ENCODE measurements at places on chromosomes 7 and 10.

- DNase-seq: no peak
These were observed 2.1 kb downstream of the CAV2 start for GRCh38 chr7:116501425-116502167.

DNA sequence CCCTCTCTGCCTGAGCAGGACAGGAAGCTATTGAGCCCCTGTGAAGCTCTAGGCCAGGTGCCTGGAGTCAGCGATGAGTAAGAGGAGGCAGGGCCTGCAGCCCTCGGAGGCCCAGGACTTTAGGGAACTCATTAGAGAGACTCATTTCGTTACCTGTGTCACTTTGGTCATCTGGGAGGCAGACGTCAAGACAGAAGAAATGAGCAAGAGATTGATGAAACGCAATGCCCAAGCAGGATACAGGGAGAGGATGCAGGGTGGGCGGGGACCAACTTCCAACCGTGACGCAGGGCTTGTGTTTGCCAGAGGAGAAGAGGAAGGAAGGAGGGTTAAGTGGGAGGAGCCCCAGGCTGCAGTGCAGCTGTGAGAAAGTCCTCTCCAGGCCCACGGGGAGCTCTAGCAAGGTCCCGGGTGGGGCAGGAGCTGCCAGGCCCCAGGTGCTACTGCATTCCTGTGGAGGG is 26.4 kb upstream of the GNA12 start:
- no peak for DNase-seq

GRCh38 chr10:33559105-33559504 is 224.6 kb upstream of the NRP1 start:
- DNase-seq: peak; percentile 82

GRCh38 chr10:124205432-124205831 is 112.0 kb upstream of the CHST15 start:
- no peak for DNase-seq

DNA sequence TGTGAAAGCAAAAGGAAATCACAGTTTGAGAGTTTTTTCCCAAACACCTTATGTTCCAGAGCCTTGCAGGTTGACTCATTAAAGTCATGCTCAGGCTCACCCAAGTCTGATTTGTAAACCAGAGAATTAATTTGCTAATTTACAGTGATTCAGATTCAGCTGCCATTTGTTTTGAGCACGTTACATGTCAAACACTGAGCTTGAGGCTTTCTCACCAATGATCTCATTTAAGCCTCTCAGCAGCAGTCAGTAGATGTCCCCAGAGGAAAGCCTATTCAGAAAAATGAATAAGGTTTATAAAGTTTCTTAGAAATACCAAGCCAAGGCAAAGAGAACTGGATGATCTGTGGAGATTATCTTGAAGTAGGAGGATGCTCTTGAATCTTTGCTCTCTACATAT is 420.4 kb downstream of the HTR7 start:
- DNase-seq: no peak

GRCh38 chr10:78190051-78190825 is 156.6 kb downstream of the RPS24 start:
- DNase-seq: no peak

- no peak for DNase-seq
These were observed 26.5 kb upstream of the CHST15 start for GRCh38 chr10:124119946-124120345.

DNA sequence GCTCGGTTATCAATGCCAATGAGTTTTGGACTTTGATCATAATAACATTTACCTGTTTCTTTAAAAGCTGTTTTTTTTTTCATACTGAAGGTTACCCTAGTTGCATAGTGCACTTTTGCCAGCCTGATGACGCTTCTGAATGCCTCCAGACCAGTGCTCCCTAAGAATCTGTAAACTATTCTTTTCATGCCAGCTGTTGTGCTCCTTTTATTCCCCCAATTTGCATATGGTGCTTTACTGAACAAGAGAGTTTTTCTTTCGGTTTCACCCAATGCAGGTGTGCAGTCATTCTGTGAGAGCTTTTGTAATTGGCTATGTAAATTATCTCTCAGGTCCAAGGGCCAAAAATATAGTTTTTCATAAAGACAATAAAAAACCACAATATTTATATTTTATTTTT is 48.1 kb upstream of the GLCCI1 start:
- DNase-seq: no peak
